ENCODE measurements at places on chromosomes 4 and X.

- no peak for DNase-seq
Measured at GRCh38 chr4:121863799-121864198, 6.5 kb downstream of the BBS7 start.

DNA sequence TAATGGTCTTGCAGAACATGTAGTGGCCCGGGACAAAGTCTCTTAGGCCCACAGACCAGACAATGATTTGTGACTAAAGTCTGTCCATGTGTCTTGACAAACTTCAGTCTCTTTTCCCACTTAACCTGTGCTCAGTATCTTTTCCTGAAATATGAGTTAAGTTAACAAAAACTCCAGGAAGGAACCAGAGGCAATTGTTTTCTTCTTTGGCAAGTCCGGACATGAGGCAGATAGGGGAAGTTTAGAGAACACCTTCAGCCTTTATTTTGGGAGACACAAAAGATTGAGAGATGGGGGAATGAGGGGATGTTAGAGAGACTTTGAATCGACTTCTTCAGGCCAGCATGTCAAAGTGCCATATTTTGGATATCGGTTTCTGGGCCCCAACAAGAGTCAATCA lies 80.2 kb upstream of the FRMPD4 start:
- no peak for DNase-seq

DNA sequence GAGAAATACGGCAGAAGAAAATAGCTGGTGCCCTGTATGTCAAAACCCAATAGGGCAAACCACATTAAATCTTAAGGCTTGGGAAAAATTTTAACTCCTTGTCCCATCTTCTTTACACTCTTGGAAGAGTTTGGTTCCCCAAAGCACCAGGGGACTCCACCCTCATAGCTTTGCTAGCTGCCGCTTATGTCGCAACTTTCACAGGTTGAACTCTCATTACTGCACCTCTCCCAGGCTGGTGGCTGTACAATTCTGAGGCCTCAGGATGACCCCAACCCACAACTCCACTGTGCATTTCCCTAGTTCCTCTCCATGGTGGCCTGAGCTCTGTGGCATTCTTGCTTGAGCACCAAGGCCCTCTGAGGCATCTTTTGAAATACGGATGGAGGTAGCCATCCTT lies 1478.8 kb downstream of the FAM133A start:
- DNase-seq, result no peak

- no peak for DNase-seq
Measured at GRCh38 chr4:77905651-77906263, 43.1 kb downstream of the MRPL1 start.

DNA sequence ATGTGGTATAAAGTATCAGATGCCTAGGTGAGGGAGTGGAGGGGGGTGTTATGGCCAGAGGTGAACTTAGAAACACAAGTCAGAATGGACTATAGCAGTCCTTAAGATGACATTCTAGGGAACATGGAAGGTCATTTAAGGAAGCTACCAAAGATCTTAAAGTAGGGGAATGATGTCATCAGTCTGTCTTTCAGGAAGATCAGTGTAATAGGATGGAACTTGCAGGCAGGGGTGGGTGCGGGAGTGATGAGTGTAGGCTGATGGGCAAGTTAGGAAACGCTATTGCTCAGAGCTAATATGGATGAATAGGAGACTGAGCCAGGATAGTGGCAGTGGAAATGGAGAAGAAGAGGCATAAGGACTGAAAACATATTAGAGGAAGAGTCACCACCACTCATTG lies 27.5 kb upstream of the CWH43 start:
- no peak for DNase-seq

- no peak for DNase-seq
Measured at GRCh38 chrX:55742649-55743048, 25.1 kb downstream of the RRAGB start.

DNA sequence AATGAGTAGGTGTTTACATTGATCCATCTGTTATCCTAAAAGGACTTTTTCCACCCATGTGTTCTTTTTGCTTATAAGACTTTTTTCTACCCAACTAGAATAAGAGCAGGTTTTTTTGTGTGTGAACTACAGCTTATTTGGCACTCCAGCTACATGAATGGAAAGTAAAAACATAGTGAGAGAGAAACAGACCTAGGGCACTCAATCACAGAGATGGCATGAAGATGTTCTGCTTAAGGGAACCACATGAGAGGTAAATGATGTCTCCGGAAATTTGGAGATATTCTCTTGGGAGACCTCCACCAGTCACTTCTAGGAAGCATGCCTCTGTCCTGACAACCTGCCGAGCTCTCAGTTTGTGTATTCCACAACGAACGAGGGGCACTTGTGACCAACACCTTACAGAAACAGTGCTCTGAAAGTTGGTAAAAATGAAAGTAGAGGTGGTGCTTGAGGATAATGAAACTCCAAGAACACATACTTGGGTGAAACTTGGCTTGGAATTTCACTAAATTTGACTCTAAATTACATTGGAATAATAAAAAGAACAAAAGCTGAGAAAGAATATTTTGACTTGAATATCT lies 788.4 kb upstream of the GALNTL6 start:
- DNase-seq, result no peak

DNA sequence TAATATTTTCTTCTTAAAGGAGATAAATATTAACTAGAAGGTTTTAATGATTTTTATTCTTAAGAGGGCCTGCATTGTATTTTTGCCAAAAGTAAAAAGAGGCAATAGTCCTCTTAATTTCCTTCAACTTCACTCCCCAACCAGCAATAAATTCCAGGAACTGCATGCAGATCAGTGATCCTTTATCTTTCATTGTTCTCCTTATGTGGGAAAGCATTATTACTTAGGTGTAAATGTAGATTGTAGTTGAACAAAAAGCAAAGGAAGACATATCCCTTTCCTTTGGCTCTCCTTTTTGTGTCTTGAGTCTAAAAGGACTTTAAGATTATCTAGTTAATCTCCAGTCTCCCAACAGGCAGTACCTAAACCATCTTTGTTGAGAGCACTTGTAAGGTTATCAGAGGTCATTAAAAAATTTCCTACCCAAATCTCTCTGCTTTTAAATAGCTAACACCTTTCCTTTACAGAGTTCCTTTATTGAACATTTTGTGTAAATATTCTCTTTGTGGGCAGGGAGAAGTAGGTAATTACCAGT lies 55.3 kb downstream of the RAPGEF2 start:
- DNase-seq, result no peak
